ENCODE measurements at places on chromosomes 16 and 17.
A peak's percentile ranks its signal among the peaks of the same experiment; 100 is the strongest.

DNA sequence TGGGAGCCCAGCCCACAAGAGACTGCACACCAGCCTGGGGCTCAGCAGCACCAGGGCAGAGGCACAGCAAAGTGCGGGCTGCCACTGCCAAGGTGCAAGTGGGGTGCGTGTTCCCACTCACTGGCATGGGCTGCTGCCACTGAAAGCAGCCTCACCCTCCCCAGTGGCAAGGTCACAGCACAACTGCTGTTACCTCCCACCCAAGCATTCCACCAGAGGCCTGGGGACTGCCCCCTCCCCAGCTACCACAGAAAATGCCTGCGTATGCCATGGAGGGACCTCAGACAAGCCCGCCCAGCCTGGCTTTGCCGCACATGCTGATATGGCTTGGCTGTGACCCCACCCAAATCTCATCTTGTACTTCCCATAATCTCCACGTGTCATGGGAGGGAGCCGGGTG is 33.1 kb downstream of the MEAK7 start:
- peaks cover 4% of the 10 kb centered on the region for H3K36me3 ChIP-seq
- no peak for DNase-seq
- H3K27me3 ChIP-seq: no peaks in the 10 kb centered on the region
- no peak overlapping the region for H3K27ac ChIP-seq
- no peak overlapping the region for H3K4me3 ChIP-seq
- no peaks in the 10 kb centered on the region for H3K4me1 ChIP-seq

DNA sequence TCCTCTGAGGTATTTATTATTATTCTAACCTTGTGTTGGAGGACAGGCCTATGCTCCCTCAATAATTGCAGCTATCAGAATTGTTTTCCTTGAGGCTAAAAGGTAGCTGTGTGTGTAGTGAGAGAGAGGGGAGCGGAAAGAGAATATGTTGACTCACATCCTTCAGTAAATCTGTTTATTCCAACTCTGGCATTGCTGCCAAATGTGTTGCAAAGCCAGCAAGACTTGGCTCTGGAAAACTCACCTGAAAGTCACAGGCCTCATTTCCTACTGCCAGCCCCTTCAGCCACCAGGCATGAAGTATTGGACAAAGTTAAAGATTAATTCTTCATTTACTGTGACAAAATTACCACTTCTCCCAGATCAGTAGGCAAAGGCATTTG is 9.6 kb downstream of the CA10 start:
- no peak overlapping the region for H3K4me3 ChIP-seq
- H3K27me3 ChIP-seq: no peaks in the 10 kb centered on the region
- H3K4me1 ChIP-seq: peaks cover 8% of the 10 kb centered on the region
- H3K27ac ChIP-seq: peak overlapping the region; percentile 80
- H3K36me3 ChIP-seq: no peaks in the 10 kb centered on the region
- DNase-seq: no peak

GRCh38 chr16:65769776-65770438 is 596.6 kb upstream of the CDH5 start:
- no peaks in the 10 kb centered on the region for H3K36me3 ChIP-seq
- no peak overlapping the region for H3K4me3 ChIP-seq
- H3K27me3 ChIP-seq: no peaks in the 10 kb centered on the region
- no peak overlapping the region for H3K27ac ChIP-seq
- no peak for DNase-seq

- H3K27me3 ChIP-seq: no peaks in the 10 kb centered on the region
- H3K27ac ChIP-seq: no peak overlapping the region
- H3K36me3 ChIP-seq: no peaks in the 10 kb centered on the region
Observed at GRCh38 chr17:77770331-77771105, 188.0 kb upstream of the TNRC6C start.

- H3K4me3 ChIP-seq: no peak overlapping the region
- no peaks in the 10 kb centered on the region for H3K27me3 ChIP-seq
- H3K27ac ChIP-seq: no peak overlapping the region
- H3K36me3 ChIP-seq: no peaks in the 10 kb centered on the region
- DNase-seq: no peak
Observed at GRCh38 chr17:60729854-60730253, 52.2 kb downstream of the BCAS3 start.

GRCh38 chr17:73432624-73433190 is 120.9 kb upstream of the CDC42EP4 start:
- no peak overlapping the region for H3K4me3 ChIP-seq
- H3K27me3 ChIP-seq: no peaks in the 10 kb centered on the region
- DNase-seq: no peak
- no peaks in the 10 kb centered on the region for H3K36me3 ChIP-seq
- H3K4me1 ChIP-seq: no peaks in the 10 kb centered on the region

GRCh38 chr17:43043307-43043706 is 18.3 kb downstream of the RND2 start:
- H3K4me1 ChIP-seq: no peaks in the 10 kb centered on the region
- no peak overlapping the region for H3K27ac ChIP-seq
- no peaks in the 10 kb centered on the region for H3K36me3 ChIP-seq
- no peaks in the 10 kb centered on the region for H3K27me3 ChIP-seq
- no peak overlapping the region for H3K4me3 ChIP-seq

DNA sequence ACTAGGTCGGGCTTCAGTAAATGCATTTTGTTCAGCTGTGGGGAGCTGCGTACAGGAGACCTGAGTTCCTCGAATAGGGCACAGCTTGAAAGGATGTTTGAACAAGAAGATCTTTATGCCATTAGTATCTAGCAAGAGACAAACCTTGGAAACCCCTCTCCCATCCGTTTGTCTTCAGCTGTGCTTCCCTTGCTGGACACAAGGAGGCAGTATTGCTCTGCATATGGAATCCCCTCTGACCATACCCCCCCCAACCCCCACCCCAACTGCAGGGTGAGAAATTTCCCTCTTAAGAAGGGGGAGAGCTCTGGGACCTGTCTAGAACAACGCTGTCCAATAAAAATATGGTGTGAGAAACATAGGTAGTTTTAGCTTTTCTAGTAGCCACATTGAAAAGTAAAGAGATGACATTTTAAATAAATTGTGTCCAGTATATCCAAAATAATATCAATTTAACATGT is 1.6 kb downstream of the MRM1 start:
- no peaks in the 10 kb centered on the region for H3K36me3 ChIP-seq
- peaks cover 16% of the 10 kb centered on the region for H3K4me1 ChIP-seq
- H3K4me3 ChIP-seq: peak overlapping the region; percentile 96
- H3K27me3 ChIP-seq: no peaks in the 10 kb centered on the region
- no peak overlapping the region for H3K27ac ChIP-seq

- H3K4me3 ChIP-seq: no peak within 1 kb of the TSS
- H3K36me3 ChIP-seq: no peaks in the 10 kb centered on the region
- no peaks in the 10 kb centered on the region for H3K27me3 ChIP-seq
- no peak within 1 kb of the TSS for H3K27ac ChIP-seq
Observed at GRCh38 chr17:62807812-62808575, at the start of gene MARCHF10. MARCHF10 (minus strand) TSS chr17:62808314; CDS start chr17:62801735, 6,579 bp downstream.

DNA sequence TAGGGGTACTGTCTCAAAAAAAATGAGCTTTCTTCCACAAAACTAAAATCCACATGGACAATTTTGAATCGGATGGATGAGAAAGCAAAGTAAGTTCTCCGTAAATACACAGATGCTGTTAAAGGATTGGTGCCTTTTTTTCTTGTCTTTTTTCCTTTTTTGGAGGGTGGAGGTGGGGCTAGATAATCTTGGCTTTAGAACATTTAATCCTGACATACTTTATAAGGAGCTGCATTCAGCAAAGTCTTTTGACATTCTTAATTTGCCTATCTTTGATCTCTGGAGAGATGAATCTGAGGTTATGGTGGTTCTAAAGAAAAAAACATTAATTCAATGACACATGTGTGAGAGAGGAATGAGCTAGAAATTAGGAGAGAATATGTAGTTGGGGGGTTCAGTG is 312.3 kb upstream of the KCNJ16 start:
- DNase-seq: no peak
- no peak overlapping the region for H3K4me3 ChIP-seq
- H3K36me3 ChIP-seq: no peaks in the 10 kb centered on the region
- no peak overlapping the region for H3K27ac ChIP-seq
- H3K27me3 ChIP-seq: no peaks in the 10 kb centered on the region

DNA sequence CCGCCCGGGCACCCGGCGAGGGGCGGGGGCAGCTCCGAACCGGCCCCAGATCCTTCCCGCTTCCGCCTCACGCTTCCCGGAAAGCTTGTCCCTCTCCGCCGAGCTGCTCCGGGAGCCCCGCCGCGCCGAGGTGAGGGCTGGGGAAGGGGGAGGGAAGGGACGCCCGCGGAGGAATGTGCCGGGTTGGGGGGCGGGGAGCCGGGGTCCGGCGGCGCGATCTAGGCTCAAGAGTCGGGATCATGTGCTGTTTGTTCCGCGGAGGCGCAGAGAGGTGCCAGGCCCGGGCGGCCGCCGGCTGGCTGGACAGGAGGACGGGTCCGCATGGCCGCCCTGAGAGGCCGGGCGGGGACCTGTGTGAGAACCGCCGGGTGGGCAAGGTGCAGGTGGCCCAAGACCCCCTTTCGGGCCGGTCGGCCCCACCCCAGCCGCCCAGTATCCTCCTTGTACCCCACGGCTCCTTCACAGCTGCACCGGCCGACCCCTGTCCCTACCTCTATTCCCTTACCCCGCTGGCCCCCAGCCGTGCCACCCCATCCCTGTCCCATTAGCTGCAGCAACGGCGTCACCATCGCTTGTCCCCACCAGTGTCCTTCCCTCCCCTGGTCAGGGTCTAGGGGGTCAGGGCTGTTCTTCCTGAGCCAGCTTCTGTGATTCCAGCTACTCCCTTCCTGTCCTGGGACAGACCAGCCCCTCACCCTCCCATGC is 429 bp downstream of the KIF1C start:
- peak overlapping the region; percentile 69 for H3K4me3 ChIP-seq
- H3K27me3 ChIP-seq: no peaks in the 10 kb centered on the region
- H3K36me3 ChIP-seq: no peaks in the 10 kb centered on the region

- no peaks in the 10 kb centered on the region for H3K4me1 ChIP-seq
- DNase-seq: no peak
- H3K27me3 ChIP-seq: no peaks in the 10 kb centered on the region
- H3K36me3 ChIP-seq: no peaks in the 10 kb centered on the region
- no peak overlapping the region for H3K27ac ChIP-seq
Observed at GRCh38 chr16:86378831-86379504, 131.4 kb upstream of the FOXF1 start.

DNA sequence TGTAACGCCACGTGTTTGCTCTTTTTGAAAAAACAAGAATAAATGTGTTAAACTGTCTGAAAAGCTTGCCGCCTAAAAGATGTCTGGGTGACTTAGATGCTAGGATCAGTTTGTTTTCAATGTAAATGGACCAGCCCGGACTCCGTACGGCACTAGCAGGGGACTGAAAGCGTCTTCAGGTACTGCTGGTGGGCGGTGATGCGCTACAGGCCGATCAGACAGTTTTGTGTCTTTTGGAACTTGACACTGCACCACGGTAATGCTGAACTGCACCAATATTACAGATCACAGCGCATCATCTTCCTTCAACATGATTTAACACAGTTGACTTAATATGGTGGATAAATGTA is 727 bp upstream of the MBTPS1 start:
- peak overlapping the region; percentile 87 for H3K4me3 ChIP-seq
- no peaks in the 10 kb centered on the region for H3K36me3 ChIP-seq
- H3K27ac ChIP-seq: no peak overlapping the region
- H3K4me1 ChIP-seq: peaks cover 8% of the 10 kb centered on the region
- no peaks in the 10 kb centered on the region for H3K27me3 ChIP-seq
- DNase-seq: peak; percentile 72

GRCh38 chr17:4389079-4389478 is 22.6 kb upstream of the UBE2G1 start:
- H3K4me3 ChIP-seq: no peak overlapping the region
- H3K36me3 ChIP-seq: no peaks in the 10 kb centered on the region
- no peak for DNase-seq
- H3K27ac ChIP-seq: no peak overlapping the region
- H3K27me3 ChIP-seq: no peaks in the 10 kb centered on the region

DNA sequence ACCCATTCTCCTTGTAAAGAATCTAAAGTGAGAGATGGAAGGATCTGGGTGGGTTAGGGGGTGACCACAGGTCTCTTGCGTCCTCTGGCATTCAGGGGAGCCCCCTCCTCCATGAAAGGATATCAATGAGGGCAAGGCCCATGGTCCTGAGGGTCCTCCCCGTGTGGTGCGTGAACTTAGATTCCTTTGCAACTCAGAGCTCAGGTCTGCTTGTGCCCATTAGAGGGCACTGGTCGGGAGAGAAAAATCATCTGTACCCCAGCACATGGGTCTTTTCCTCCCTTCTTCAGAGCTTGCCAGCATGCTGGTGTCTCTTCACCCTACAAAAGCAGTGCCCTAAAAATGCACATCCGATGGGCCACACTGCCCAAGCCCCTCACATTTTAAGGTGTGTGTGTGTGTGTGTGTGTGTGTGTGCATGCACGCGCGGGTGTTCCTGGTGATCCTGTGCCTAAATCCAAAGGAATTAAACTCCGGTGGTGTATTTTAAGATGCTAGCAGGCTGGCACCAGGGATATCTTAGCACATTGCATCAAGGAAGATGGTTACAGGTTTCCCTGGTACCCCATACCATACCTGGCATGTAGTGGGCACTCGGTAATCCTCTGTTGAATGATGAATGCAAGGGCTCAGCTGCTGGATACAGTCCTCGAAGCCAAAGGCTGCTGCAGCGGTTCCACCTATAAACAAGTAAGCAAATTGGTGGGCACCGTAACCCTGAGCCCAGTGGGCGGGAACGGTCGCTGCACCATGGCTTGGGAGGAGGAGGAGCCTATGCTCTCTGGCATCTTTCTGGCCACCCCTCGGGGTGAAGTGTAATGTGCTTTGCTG is 4.7 kb downstream of the C1QTNF1 start:
- no peaks in the 10 kb centered on the region for H3K36me3 ChIP-seq
- H3K27me3 ChIP-seq: peaks cover 2% of the 10 kb centered on the region
- H3K4me3 ChIP-seq: no peak overlapping the region

GRCh38 chr17:63768433-63768832 is 5.0 kb downstream of the CCDC47 start:
- no peaks in the 10 kb centered on the region for H3K27me3 ChIP-seq
- H3K36me3 ChIP-seq: peaks cover 5% of the 10 kb centered on the region
- H3K27ac ChIP-seq: no peak overlapping the region
- DNase-seq: peak; percentile 17
- H3K4me1 ChIP-seq: peaks cover 3% of the 10 kb centered on the region

DNA sequence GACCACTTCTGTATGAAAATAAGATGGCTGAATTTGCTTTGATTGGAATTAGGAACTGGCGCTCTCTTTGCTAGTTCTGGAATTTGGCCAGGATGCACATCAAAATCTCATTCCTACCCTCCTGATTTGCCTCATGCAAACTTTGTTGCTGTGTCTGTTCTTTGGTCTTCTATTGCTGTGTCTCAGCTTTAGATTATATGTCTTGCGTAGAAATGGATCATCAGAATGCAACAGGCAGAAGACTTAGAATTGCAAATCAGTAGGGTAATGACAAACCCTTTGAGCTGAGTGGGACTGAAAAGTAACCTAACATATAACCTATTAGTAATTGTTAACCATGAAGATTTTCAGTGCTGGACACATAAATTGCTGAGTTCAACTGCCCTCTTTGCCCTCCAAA is 30.3 kb downstream of the RAD51C start:
- H3K4me1 ChIP-seq: no peaks in the 10 kb centered on the region
- H3K27me3 ChIP-seq: no peaks in the 10 kb centered on the region
- no peak overlapping the region for H3K4me3 ChIP-seq

DNA sequence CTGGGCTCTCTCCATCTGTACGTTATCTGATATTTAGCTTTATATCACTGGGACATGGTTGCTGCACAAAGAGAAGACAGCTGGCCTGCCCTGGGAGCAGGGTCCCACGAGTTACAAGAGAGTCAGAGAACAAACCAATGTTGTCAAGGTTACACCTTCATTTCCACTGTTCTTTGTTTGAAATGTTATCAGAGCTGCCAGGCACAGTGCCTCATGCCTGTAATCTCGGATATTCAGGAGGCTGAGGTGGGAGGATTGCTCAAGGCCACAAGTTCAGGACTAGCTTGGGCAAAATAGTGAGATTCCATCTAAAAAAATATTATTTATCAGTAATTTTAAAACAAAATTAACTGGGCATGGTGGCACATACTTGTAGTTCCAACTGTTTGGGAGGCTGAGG is 34.6 kb downstream of the ATP6V0A1 start:
- peaks cover 4% of the 10 kb centered on the region for H3K36me3 ChIP-seq
- H3K27me3 ChIP-seq: no peaks in the 10 kb centered on the region
- peak; percentile 76 for DNase-seq
- no peaks in the 10 kb centered on the region for H3K4me1 ChIP-seq
- no peak overlapping the region for H3K27ac ChIP-seq

All from kidney (tissue), 22 donors.